ENCODE measurements at places on chromosomes 6 and 20.

DNA sequence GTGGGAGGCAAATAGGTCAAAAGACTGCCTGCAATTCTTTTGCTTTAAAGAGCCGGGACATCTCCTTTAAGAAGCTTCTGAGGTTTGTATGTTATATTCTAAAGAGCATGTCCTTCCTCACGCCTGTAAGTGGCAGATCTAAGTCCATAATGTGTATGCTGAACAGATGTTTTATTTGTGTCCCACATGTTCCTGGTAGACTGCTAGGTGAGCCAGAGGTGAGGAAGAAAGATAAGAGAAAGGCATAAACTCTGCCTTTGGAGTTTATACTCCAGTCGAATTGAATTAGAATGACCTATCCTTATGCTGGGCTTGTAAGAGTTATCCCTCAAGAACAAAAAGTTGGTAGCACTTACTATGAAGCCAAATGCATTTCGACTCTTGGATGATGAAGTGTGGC is 27.2 kb upstream of the ADGRG6 start:
- DNase-seq: no peak

- DNase-seq: no peak
These were observed 60.1 kb downstream of the DAAM2 start for GRCh38 chr6:39852324-39852723.

- DNase-seq: no peak
These were observed 94.5 kb upstream of the PTPN1 start for GRCh38 chr20:50415516-50416268.

DNA sequence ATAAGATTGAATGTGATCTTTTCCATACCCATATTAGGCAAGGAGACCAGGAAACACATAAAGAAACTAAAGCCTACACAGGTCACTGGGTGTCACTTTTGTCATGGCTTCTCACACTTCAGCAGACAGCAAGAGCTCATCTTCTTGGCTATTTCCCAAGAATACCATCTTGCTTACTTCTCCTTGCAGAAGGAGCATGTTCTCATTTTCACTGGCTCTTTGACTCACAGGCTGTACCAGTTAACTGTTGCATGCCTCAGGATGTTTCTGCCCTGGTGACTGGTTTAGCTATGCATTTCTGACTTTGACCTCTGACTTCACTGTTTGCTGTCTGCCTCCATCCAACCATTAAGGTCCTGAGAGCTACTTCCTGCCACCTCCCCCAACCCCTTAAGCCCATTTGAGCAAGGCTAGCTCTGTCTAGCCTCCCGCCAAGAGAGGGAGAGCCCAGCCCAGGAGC is 40.3 kb upstream of the OGFRL1 start:
- DNase-seq: peak; percentile 15

DNA sequence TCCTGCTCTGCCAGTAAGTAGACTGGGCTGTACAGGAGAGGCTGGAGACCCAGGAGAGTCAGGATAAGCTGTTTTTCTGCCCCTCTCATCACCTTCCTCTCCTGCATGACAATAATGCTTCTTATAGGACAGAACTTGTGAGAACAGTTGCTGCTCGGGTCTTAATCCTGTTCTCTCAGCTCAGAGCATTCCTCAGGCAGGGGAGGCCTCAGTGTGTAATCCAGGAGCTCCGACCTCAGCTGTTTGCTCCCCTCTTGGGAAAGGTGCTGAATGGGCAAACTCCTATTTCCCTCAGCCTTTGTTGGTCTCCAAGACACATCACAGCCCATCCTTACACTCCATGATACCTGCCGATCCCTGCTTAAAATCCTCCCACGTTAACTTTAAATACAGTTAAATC is 134.9 kb upstream of the LRFN2 start:
- DNase-seq: no peak

Measured in naive B cell (primary cell).